ENCODE measurements at places on chromosomes 11 and 22.

GRCh38 chr11:44174842-44175241 is 79.4 kb downstream of the EXT2 start:
- no peak for DNase-seq

GRCh38 chr11:73237471-73238290 is 19.6 kb downstream of the P2RY2 start:
- DNase-seq: no peak

DNA sequence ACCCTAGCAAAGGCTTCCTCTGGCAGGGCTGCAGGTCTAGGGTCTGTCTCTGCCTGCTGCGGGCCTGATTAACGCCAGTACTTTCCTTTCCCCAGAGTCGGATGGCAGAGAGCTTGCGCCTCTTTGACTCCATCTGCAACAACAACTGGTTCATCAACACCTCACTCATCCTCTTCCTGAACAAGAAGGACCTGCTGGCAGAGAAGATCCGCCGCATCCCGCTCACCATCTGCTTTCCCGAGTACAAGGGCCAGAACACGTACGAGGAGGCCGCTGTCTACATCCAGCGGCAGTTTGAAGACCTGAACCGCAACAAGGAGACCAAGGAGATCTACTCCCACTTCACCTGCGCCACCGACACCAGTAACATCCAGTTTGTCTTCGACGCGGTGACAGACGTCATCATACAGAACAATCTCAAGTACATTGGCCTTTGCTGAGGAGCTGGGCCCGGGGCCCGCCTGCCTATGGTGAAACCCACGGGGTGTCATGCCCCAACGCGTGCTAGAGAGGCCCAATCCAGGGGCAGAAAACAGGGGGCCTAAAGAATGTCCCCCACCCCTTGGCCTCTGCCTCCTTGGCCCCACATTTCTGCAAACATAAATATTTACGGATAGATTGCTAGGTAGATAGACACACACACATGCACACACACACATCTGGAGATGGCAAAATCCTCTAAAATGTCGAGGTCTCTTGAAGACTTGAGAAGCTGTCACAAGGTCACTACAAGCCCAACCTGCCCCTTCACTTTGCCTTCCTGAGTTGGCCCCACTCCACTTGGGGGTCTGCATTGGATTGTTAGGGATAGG is 18.6 kb downstream of the RSPH14 start:
- no peak for DNase-seq

DNA sequence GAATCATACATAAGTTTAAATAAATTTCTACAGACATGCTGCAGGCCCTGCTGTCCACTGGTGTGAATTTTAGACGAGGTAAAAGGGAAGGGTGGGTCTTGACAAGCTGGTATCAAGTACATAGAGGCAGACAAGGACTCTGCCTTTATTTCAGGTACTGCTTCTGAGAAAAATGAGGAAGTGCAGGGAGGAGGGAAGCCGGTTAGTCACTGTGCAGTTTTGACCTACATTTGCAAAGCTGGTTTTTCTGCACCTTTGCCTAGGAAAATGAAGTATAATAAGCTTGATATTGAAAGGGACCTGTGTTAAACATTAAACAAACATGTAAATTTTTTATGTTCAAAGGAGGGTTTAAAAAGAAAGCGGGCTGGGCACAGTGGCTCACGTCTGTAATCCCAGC is 24.6 kb downstream of the TMEM45B start:
- DNase-seq: no peak

GRCh38 chr11:27976262-27976661 is 131.7 kb downstream of the KIF18A start:
- DNase-seq: no peak

- DNase-seq: no peak
These were observed 23.9 kb downstream of the DKK3 start for GRCh38 chr11:11984563-11984962.

DNA sequence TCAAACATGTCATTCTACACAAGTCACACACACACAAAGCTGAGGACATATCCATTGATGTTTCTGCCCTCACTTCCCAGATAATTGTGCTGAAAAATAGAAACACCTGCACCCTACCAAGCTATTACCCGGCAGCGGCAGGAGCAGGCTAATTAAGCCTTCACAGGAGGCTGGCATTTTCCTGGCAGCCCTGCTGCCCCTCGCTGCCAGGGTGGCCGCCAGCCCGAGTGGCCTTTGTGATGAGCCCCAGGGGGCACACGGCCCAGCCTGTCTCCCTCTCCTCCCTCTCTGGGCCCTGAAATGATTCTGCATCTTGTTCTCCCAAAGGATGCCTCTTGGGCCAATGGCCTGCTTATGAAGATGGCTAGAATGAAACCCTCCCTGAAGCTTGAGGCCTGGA is 76.2 kb upstream of the TP53I11 start:
- no peak for DNase-seq

DNA sequence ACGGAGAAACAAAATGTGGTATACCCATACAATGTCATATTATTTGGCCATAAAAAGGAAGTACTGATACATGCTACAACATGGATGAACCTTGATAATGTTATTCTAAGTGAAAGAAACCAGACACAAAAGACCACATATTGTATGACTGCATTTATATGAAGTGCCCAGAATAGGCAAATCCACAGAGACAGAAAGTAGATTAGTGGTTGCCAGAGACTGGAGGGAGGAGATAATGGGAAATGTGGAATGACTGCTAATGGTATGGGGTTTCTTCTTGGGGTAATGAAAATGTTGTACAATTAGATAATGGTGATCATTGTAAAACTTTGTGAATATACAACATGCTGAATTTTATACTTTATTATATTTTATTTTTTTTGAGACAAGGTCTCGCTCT is 5.6 kb upstream of the SLC43A1 start:
- DNase-seq: no peak

- no peak for DNase-seq
These were observed 1917.5 kb downstream of the LRRC4C start for GRCh38 chr11:39541945-39542351.

- DNase-seq: no peak
These were observed 59.8 kb downstream of the TMEM135 start for GRCh38 chr11:87097582-87097981.

GRCh38 chr11:120079750-120080610 is 57.9 kb downstream of the TRIM29 start:
- DNase-seq: no peak

DNA sequence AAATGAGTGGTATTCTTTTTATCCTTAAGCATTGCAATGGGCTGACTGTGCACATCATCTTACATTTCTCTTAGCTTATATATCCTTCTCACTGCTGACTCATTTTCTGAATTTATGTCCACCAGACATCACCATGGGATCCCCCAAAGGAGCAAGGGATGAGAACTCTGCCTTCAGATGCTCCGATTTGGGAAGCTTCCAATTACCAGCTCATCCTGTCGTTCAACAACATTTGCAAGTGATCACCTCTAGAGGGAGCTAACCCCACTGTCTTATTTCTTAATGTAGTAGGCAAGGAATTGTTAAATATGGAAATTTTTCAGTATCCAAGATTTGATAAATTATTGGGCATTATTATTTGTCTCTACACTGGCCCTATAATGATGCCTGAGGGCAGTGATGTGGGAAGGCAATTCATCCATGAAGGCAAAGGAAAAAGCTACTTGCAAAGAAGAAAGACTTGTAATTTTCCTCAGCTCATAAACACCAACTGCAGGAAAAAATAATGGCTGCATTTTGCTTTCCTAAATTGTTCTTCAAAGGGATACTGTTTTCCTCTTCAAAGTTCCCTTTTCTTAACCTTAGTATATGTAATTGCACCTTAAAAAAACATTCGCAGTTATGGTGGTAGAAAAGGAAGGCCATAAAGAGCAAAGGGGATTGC is 102.4 kb upstream of the FSHB start:
- no peak for DNase-seq

DNA sequence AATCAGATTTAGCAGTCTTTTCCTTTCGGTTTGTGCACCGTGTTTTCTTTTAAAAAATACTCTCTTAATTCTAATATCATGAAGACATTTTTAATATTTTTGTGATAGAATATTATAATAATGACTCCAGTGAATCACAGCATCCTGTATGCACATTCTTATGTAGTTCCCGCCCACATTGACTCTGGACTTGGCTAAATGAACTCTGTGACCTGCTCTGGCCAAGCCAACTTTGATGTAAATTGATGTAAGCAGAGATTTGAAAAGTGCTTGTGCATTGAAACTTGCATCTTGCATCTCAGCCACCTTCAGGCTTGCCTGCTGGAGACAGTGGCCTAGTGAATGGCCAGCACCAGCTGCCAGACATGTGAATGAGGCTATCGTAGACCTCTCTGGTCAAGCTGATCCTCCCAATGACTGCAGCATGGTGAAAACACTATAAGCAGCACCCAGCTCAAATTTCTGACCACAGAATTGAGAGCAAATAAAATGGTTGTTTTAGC is 29.2 kb upstream of the PGM2L1 start:
- DNase-seq: no peak

- DNase-seq: no peak
These were observed at the start of gene ACTN3 for GRCh38 chr11:66546368-66546965. ACTN3 (plus strand) TSS chr11:66546903; CDS start chr11:66546938, 35 bp downstream.

DNA sequence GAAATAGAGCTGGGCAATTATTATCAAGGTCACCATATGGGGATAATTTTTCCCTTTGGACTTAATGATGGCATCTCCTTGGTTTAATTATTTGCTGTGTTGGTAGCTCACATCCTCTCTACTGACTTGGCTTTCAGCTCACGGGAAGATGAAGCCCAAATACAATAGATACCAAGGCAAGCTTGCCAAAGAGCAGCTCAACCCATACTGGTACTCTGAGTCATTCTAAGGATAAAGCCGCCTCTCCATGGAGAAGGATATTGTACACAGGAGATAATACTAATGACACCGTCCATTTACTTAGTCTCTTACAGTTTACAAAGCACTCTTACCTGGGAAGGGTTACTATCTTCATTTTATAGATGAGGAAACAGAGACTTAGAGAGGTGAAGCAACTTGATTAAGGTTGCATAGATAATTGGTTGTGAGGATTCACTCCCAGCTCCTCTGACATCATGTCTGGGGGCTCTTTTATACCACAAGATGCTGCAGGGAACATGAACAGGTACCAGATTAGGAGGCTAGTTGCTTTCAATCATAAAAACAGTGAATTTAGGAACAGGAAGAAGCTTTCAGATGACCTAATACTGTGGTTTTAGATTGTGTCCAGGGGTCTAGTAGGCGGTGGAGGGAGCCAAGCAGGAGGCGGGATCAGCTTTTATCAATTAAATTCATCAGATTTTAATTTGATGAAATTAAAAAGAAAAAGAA is 48.3 kb upstream of the PICALM start:
- DNase-seq: no peak

All from chondrocyte (in vitro differentiated cells).